ENCODE measurements at places on chromosomes 5 and 9. TPM values are rescaled to one million over a fixed set of nuclear protein-coding genes. Genes with fewer than 3 reads are reported as not detected.

GDA gene
- not detected for total RNA-seq

CD74 gene
- 0.15 TPM for total RNA-seq

PCDHB2 gene
- total RNA-seq, result 1.1 TPM

TLR4 gene
- 83.6 TPM for total RNA-seq

NMUR2 gene
- not detected for total RNA-seq

LIX1 gene
- not detected for total RNA-seq

SNCAIP gene
- not detected for total RNA-seq

SAPCD2 gene
- total RNA-seq, result 2.2 TPM

PTGER4 gene
- 2.6 TPM for total RNA-seq

TMEM215 gene
- total RNA-seq, result not detected

GRM6 gene
- total RNA-seq, result not detected
